ENCODE measurements at places on chromosomes 3 and 15.
A peak's percentile ranks its signal among the peaks of the same experiment; 100 is the strongest.

DNA sequence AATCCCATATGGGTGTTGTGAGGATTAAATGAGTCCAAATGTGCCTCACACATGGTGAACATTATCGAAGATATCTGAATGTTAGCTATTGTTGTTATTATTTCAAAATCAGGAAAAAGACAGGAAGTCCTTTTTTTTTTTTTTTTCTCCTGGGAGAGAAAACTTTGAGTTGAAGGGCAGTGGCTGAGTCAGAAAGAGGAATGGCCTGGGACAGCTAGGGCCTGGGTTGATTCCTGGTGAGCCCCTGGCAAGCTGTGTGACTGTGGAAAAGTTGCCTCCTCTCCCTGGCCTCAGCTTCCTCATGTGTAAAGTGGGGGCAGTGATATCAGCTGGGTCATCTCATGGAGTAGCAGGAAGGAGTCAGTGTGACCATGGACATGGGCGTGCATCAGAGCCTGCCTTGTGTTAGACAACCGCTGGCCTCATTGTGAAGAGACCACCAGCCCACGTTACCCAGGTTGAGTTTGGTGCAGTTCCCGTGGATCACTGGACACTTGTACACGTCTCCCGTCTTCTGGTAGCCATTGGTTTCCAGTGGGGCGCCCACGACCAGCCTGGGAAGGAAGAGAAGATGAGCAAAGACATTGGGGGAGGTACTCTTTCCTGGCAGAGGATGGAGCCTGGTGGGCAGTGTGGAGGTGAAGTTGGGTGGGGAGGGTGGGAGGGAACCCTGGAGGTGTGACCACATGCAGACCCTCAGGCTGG, 63.1 kb downstream of the ITGA11 start:
- no peak for DNase-seq

DNA sequence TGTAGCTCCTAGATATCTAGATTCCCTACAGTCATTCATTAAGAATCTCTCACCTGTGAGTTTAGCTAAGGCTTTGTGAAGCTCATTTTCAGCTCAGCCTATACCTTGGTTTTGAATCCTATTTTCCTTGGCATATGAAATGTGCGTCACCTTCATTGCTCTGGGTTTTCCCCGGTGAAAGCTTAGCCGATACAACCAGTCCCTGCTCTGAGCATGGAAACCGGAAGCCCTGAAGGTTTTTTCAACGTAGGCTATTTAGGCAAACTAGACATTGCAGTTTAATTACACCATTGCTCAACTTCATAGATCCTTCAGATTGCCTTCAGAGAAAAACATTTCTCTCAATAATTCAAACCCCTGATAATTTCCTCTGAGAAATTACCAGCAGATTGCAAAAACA, 206.8 kb upstream of the TPRG1 start:
- DNase-seq: no peak

GRCh38 chr3:169661361-169662131, 2.0 kb downstream of the MECOM start:
- DNase-seq: no peak

GRCh38 chr15:95503107-95503506, 827.4 kb upstream of the NR2F2 start:
- DNase-seq: no peak

DNA sequence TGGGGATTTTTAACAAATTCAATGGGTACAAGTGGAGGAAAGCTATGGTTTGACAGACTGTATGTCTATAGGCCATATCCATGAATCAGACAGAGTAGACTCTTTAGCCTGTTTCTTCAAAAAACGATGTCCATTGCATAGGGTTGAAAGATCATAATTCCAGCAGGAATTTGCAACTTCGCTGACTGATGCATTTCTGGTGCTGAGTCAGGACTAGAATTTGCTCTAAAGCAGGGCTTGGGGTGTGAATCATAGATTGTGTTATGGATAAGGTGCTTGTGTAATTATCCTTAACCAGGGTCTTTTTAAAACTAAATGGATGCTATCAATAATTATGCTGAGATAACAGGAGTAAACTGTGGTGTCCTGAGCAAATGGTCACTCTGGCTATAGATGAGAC, 200.4 kb upstream of the TBC1D5 start:
- DNase-seq: no peak

- DNase-seq: no peak
These were observed 20.1 kb upstream of the BCL6 start for GRCh38 chr3:187765342-187765741.

GRCh38 chr3:45187694-45188141, 38.4 kb downstream of the TMEM158 start:
- no peak for DNase-seq

GRCh38 chr3:159787178-159787574, 201.5 kb upstream of the IL12A start:
- DNase-seq: no peak

DNA sequence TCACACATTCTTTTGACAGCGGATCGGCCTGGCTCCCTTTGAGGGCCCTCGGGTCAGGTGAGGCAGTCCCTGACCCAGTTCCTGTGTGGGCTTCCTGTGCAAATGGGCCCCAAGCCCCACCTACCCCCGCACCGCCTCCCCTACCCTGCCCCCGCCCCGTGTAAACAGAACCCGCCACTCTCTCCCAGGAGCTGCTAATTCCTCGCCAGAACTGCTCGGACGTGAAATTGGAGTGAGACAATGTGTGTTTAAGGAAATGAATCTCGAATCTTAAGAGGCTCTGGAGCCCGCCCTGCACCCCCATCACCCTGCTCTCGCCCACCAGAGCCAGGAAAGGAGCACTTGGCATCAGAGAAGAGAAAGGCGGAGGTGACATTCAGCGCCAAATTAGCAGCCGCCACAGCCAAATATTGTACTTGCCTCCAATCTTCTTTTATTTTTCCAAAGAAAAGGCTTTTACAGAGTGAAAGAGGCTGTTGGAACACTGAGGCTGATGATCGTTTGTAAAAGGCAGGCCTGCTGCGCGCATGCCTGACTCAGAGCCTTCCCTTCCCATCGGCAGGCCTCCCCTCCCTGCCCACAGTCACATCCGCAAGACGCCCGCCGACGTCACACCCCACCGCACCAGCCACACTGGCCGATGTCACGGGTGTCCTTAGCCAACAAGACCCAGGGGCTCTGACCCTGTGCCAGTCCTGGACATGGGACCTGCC, 53.1 kb downstream of the CACNA2D2 start:
- peak; percentile 72 for DNase-seq

DNA sequence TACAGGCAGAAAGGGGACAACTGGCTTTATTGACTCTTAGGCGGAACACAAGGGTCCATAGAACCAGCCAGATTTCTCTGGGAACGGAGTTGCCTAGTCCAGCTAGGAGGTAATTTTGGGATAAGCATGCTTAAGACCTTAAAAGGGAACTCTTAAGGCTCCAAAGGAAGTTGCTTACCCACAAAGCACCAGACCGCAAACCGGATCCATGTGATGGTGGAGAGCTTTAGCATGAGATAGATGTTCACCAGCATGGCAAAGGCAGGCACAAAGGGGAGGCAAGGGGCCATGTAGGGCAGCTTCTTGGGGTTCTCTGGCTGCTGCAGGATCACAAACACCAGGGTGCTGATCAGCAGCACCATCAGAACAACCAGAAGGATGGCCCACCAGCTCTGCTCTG, 61.4 kb downstream of the CLDN11 start:
- no peak for DNase-seq

DNA sequence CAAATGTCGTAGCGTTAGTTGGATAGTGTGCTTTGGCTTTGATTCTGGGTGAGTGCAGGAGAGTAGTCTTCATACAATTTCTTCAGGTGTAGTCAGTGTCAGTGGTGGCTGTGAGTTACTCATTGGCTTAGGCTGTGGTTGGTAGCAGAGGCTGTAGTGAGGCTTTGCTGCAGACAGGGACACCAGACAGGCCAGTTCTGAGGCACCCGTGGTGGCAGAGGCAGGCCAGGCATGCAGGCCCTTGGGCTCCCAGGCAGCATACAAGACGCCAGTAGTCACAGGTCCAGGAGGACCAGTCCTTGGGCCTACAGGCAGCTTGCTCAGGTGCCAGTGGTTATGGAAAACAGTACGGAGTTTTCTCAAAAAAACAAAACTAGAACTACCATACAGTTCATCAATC, 61.3 kb downstream of the DMXL2 start:
- no peak for DNase-seq

GRCh38 chr15:90829942-90830440, 38.4 kb upstream of the FURIN start:
- DNase-seq: no peak

GRCh38 chr3:178623666-178624255, 87.5 kb downstream of the KCNMB2 start:
- no peak for DNase-seq

DNA sequence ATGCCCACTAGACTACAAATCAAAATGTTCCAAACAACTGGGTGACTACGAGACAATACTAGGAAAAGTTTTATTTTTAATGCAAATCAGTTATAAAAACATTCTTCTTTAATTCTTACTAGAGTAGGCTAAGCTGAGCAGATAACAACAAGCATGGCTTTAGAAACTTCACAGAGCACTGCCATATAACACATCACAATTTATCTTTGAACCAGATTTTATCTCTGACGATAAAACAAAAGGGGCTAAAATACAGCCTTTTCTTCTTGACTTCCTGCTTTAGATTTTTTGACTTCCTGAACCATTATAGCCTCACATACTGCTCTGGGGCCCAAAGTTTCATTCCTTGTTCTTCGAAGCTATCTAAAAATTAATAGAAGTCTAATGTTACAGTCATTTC, 25.9 kb downstream of the TBC1D2B start:
- DNase-seq: no peak

DNA sequence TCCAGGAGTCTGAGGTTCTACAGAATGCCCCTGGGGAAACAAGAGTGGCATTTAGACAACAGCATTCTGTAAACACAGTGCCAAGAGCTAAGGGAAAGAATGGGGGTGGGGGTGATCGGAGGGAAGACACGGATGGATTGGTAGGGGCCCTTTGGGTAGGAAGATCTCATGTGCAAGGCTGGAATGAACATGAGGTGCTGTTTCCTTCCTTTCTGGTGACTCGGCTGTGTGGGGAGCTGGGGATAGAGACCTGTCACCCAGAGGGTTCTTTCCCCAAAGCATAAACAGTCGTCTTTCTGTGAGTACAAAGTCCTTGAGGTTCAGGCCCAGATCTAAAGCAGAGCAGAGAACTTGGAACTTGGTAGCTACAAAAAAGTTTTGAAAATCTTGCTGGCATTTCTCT, 11.7 kb downstream of the TPM1 start:
- DNase-seq: no peak

- no peak for DNase-seq
These were observed 63.7 kb downstream of the DCLK3 start for GRCh38 chr3:36700537-36701248.

GRCh38 chr15:69037977-69038376, 23.5 kb downstream of the NOX5 start:
- DNase-seq: no peak

GRCh38 chr3:16426665-16427064, 86.8 kb downstream of the RFTN1 start:
- DNase-seq: no peak

GRCh38 chr3:131699001-131699400, 196.2 kb upstream of the MRPL3 start:
- DNase-seq: no peak

DNA sequence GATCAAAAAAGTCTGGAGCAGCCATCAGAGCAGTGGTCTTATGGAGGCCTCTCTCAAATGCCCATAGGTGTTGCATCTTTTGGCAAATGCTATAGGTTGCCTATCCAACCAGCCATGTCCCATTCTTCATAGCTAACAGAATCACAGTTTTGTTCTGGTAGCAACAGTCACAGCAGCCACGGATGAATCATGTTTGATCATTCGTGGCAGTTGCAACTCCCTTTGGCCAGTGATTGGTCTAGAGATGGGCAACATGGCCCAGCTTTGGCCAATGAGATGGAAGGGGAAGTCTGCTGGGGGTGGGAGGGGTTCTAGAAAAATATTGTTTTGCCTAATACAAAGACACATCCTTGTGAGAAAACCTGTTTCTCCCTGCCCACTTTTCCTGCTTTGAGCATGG, 50.3 kb upstream of the PPP2R3A start:
- no peak for DNase-seq

GRCh38 chr3:13495921-13496723, 16.0 kb downstream of the HDAC11 start:
- no peak for DNase-seq

- DNase-seq: no peak
These were observed 105.8 kb upstream of the RASGRP1 start for GRCh38 chr15:38670128-38671005.

DNA sequence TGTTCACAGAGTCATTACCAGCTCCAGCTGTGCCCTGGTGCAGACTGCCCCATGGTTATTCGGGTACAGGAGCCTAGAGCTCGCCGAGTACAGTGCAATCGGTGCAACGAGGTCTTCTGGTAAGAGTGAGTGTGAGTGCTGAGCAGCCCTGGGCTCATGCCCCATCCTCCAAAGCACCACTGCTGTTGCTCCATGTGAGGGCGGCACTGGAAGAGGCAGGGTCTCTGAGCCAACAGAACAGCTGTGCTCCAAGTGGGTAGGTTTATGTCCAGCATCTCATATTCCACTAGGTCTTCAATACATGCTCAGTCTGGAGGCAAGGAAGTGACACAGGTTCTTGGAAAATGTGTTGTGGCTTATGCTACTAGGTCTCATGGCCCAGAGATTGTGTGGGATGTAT, 19.5 kb upstream of the P4HTM start:
- no peak for DNase-seq

DNA sequence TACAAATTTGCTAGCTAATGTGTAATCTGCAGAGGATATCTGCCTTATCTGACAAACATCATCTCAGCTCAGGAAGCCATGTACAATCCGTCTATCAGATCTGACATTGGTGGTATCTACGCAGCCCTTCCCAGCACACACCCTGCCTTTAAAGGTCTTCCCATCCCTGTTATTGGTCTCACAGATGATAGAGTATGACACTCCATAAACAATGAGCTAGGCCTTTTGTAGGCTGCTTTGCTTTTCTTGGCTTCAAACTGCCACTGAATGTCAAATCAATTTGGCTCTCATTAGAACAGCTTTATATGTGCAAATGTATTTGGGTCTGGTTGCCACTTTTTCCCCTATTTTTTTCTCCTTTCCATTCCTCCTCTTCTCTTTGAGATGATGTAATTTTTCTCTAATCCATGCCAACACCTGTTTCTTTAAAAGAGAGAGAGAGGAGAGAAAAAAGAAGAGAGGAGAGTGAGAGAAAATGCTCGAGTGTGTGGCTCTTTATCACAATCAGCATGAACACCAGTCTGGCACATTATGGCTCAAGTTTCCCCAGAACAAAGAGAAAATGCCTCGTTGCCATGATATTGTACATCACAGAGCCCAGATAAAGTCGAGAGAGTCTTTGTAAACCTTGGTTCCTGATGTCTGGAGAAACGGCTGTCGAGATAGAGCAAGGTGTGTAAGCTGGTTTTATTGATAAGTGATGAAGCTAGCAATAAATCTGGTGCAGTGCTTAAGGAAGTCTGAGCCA, 80.8 kb upstream of the DPH6 start:
- no peak for DNase-seq

DNA sequence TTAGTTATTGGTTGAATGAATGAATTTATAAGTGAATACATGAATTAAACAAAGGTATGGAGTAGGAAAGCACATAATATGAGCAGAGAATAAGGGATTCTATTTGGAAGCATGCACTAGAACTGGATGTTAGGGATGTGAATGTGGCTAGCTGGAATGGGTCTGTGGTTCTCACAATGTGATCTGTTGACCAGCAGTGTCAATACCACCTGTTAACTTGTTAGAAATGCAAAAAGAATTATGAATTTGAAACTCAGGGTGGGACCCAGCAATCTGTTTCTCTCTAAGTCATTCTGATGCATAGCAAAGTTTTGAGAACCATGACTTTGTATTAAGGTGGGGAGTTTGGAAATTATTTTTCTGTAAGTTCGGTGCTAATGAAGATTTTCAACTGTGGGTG, 41.0 kb upstream of the SATB1 start:
- no peak for DNase-seq

Measured in suprapubic skin (tissue), 4 donors.